ENCODE measurements at places on chromosomes 6 and 20.

- no peak for DNase-seq
Observed at GRCh38 chr6:144144996-144145395, 5.3 kb upstream of the STX11 start.

- no peak for DNase-seq
Observed at GRCh38 chr20:46772901-46773300, 63.5 kb downstream of the SLC2A10 start.

DNA sequence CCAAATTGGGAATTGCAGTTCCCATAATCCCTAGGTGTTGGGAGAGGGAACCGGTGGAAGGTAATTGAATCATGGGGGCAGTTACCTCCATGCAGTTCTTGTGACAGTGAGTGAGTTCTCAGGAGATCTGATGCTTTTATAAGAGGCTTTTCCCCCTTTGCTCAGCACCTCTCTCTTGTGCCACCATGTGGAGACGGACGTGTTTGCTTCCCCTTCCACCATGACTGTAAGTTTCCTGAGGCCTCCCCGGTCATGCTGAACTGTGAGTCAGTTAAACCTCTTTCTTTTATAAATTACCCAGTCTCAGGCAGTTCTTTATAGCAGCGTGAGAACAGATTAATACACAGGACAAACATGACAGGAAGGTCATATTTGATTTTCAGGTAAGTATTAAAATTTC, 25.3 kb upstream of the HECA start:
- peak; percentile 37 for DNase-seq

GRCh38 chr20:8757146-8757545, 311.7 kb upstream of the PLCB4 start:
- no peak for DNase-seq

DNA sequence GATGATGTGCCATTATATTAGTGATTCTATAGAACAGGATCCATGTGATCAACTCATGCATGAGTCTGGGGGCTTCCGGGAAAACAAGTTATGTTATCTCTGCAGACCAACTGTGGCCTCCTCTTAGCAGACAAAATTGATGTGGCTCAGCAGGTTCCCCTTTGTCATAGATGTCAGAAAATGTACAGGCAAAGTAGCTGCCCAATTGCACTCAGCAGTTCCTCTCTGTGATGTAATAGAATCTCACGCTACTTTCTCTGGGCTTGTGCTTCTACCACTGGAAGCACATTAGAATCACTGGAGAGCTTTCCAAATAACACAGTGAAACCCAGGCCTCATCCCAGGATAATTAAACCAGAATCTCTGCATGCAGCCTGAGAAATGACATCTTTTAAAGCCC, 253.1 kb downstream of the SLC24A3 start:
- DNase-seq = no peak

GRCh38 chr6:63923139-63923739, 287.6 kb downstream of the PHF3 start:
- DNase-seq = no peak

Measured in CD4-positive, alpha-beta T cell treated with Interleukin-6 for 4 hours (primary cell).